ENCODE measurements at places on chromosomes 3 and 15. TPM values are rescaled to one million over a fixed set of nuclear protein-coding genes. Genes with fewer than 3 reads are reported as not detected.

Gene CYP8B1
- polyA plus RNA-seq = 0.05 TPM

DNA sequence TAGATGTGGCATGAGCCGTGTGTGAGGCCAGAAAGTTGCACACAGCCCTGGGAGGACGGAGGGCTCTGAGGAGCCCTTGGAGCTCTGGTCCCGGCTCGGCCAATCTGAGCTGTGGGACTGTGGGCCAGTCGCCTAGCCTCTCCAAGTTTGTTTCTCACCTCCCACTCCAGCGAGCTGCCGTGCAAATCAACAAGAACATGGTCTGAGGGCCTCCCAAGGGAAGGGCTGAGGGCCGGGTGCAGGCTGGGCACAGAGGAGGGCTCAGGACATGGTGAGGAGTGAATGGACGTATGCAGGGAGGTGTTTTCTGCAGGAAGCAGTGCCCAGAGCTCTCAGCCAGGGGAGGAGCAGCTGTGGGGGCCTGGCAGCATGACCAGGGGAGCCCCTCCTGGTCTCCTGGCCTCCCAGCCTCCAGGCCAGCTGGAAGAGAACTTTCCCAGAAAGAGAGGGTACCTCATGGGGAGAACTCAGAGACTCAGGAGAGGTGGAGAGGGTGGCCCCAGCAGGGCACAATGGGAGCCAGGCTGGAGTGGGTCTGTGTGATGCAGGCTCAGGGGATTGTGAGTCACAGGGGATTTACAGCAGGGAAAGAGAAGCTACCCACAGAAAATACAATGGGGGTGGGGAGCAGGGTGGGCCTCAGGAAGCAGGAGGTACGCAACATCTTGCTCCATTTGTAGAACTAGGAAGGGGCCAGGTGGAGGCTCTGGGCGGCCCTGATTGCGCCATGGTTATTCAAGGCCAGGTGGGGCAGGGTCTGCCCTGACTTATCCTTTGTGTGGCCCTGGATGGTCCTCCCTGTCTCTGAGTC, 24.8 kb downstream of the PSTPIP1 start:
- DNase-seq = no peak

Gene RASL12
- 14.1 TPM for polyA plus RNA-seq

Gene INSYN1
- polyA plus RNA-seq = 4.3 TPM

Gene MCF2L2
- 0.21 TPM for polyA plus RNA-seq

GRCh38 chr3:10505050-10505790, at the start of gene ATP2B2:
ATP2B2 (minus strand) TSS chr3:10505586; CDS start chr3:10449543, 56,043 bp downstream.
- DNase-seq = no peak

DNA sequence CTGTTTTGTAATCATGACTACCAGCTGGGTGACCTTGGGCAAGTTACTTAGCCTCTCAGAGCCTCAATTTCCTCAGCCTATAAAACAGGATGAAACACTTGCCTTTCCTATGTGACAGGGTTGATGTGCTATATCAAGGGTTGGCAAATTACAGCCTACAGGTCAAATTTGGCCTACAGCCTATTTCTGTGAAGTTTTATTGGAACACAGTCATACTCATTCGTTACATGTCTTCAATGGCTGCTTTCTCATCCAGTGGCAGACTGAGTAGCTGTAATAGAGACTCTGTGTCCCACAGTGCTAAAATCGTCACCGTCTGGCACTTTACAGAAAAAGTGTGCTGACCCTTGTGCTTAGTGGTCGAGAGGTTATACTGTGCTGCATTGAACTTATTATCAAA, 16.6 kb downstream of the ABHD6 start:
- DNase-seq = no peak

DNA sequence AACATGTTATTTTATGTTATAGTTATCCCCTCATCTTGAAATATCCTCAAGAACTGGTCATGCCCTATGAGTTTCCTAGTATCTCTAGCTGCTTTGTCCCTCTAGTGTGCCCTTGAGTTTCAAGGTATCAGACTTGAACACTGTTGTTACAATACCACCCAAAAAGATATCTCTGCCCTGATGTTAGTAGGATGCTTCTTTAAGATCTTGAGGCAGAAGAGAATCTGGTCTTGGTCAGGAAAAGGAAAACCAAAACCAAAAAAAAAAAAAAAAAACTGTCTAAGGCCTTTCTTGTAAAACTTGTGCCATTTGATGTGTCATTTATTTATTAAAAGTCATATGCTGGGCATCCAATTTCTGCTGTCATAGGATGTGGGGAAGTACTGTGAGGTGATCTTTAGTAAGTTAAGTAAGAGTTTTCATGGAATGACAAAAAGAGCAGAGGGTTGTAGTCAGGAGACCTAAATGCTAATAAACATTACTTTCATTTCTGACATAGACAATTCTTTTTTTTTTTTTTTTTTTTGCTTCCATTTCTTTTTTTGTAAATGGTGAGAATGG, 229.7 kb downstream of the NECTIN3 start:
- no peak for DNase-seq

- DNase-seq = no peak
Measured at GRCh38 chr3:115943579-115943978, 320.3 kb downstream of the GAP43 start.
